ENCODE measurements at places on chromosomes 6 and 20.

- DNase-seq = no peak
These were observed 4.4 kb upstream of the CCDC28A start for GRCh38 chr6:138769102-138769676.

DNA sequence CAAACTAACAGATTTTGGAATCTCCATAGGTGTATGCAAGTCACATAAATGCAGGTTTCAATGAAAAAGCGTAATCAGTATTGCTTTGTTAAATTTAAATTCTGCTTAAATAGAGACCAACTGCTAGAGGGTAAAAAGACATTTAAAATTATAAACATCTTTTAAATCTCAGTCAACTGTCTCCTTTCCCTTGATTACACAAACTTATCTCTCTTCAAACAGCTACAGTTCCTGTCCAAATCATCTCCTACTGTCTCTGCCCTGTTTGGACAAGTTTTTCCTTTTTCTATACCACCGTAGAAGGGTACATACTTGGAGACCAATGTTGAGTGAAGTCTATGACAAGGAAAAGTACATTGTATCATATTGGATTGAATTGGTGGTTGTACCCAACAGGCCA lies 43.5 kb downstream of the AGPAT4 start:
- DNase-seq = no peak

GRCh38 chr20:51640743-51641142 lies 98.2 kb upstream of the NFATC2 start:
- no peak for DNase-seq

GRCh38 chr20:62328684-62329388 lies 26.0 kb downstream of the ADRM1 start:
- no peak for DNase-seq

- no peak for DNase-seq
These were observed 66.4 kb downstream of the PHF20 start for GRCh38 chr20:35838205-35838604.

- no peak for DNase-seq
These were observed 140.8 kb downstream of the ALDH8A1 start for GRCh38 chr6:134809130-134809529.
